ENCODE measurements at places on chromosomes 11 and 22. TPM values are rescaled to one million over a fixed set of nuclear protein-coding genes. Genes with fewer than 3 reads are reported as not detected.

PATZ1 gene
- total RNA-seq: 24.1 TPM

SLC25A22 gene
- 14.7 TPM for total RNA-seq

COPB1 gene
- 170 TPM for total RNA-seq

CHRM1 gene
- total RNA-seq: 14.3 TPM

GPHA2 gene
- total RNA-seq: not detected

MS4A12 gene
- not detected for total RNA-seq

SPDYC gene
- total RNA-seq: not detected

SMARCB1 gene
- total RNA-seq: 25.7 TPM

UBE4A gene
- 58.3 TPM for total RNA-seq

XRCC6 gene
- 259 TPM for total RNA-seq

LARGE2 gene
- total RNA-seq: 0.41 TPM

C11orf65 gene
- 0.41 TPM for total RNA-seq

RAG2 gene
- not detected for total RNA-seq

VEGFB gene
- 17.9 TPM for total RNA-seq

ZNF280B gene
- 4.1 TPM for total RNA-seq

SNRPD3 gene
- 140 TPM for total RNA-seq

GRCh38 chr11:10913075-10913474 lies 55.2 kb upstream of the ZBED5 start:
- DNase-seq: no peak

GRCh38 chr22:45731041-45731797 lies 59.6 kb downstream of the ATXN10 start:
- DNase-seq: no peak

- DNase-seq: no peak
Observed at GRCh38 chr11:17939542-17939941, 73.3 kb downstream of the SERGEF start.

- DNase-seq: no peak
Observed at GRCh38 chr11:18798799-18799469, 7.3 kb upstream of the PTPN5 start.

DNA sequence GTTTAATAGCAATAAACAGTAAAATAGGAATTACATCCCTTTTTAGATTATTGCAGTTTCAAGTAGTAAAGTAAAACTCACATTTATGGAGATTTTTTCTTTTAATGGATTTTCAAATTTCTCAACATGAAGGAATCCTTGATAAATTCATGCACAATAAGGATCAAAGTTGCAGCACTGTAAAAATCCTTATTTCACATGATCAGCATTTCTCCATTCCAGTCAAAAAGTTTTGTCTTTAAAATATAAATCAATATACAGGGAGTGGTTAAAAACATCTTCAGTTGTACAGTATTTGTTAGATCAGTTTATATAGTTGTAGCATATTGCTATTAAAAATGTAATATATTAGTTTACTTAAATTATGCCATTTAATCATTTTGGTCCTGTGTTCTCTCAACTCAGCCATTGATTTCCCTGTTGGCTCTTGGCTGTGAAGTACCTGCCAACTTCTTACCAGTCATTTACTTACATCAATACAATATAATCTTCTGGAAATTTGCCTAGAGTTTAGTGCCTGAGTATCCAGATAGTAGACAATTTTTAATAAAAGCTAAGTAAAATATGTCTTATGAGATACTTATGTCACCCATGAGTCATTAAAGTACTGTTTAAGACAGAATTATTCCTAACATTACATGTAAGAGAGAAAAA lies 12.1 kb downstream of the ELP4 start:
- DNase-seq: no peak

GRCh38 chr11:107042748-107043147 lies 24.5 kb upstream of the GUCY1A2 start:
- no peak for DNase-seq

- DNase-seq: no peak
Observed at GRCh38 chr11:68211546-68211945, 1.6 kb downstream of the KMT5B start.

- DNase-seq: no peak
Observed at GRCh38 chr11:78223320-78223954, 34.7 kb downstream of the USP35 start.

DNA sequence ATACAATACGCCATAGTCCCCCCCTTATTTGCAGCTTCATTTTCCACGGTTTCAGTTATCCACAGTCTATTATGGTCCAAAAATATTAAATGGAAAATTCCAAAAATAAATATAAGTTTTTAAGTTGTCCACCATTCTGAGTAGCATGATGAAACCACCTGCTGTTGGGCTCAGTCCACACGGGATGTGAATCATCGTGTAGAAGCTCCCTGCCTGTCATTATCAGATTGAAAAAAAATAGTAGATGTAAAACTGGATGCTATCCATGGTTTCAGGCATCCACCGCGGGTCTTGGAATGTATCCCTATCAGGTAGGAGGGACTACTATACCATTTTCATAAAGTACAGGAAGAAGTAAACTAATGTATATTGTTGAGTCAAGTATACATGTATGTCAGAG lies 127.4 kb downstream of the TTC17 start:
- no peak for DNase-seq

GRCh38 chr11:20259506-20259905 lies 99.2 kb upstream of the DBX1 start:
- no peak for DNase-seq

- no peak for DNase-seq
Observed at GRCh38 chr11:2260491-2261364, 9.7 kb downstream of the ASCL2 start.

DNA sequence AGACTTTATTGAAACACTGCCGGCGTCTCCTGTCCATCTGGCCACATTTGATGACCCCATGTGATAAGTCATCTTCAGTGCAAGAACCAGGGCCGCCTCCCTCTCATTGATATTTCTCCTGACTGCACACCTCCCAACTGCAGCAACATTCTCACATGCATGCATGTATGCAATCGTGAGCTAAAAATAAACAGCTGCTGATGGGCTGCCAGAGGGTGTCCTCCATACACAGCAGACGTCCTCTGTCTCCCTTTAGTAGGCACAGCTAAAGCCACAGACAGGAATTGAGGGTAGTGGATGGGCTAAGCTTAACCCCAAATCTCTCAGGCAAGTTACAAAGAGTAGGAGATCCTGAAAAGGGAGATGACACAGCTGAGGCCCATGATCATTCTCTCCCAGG lies 106.7 kb upstream of the HSD17B12 start:
- no peak for DNase-seq

DNA sequence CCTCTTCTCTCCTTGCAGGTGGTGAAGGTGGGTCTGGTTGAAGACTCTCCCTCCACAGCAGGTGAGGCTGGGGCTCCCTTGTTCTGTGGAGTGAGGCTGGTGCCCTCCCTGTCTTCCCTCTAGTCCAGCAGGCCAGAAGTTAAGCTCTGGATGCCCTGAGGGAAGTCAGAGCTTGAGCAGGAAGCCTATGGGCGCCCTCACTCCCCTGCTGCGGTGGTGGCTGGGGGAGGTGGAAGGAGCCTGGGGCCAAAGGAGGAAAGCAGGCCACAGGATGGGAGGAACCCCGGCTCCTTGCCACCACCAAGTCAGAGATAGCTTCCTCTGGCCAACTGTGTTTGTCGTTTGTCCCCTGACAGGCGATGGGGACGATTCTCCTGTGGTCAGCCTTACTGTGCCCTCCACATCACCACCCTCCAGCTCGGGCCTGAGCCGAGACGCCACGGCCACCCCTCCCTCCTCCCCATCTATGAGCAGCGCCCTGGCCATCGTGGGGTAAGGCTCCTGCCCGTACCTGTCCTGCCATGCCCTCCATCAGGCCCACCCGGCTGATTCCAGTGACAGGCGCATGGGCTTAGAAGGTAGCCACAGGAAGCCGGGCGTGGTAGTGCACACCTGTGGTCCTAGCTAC lies 29.5 kb upstream of the RAB1B start:
- DNase-seq: no peak

- no peak for DNase-seq
Observed at GRCh38 chr11:117457031-117457785, 129.6 kb downstream of the CEP164 start.

GRCh38 chr11:3245071-3245470 lies 12.9 kb upstream of the MRGPRE start:
- DNase-seq: no peak

- no peak for DNase-seq
Observed at GRCh38 chr22:43850529-43850928, 11.8 kb downstream of the SULT4A1 start.

DNA sequence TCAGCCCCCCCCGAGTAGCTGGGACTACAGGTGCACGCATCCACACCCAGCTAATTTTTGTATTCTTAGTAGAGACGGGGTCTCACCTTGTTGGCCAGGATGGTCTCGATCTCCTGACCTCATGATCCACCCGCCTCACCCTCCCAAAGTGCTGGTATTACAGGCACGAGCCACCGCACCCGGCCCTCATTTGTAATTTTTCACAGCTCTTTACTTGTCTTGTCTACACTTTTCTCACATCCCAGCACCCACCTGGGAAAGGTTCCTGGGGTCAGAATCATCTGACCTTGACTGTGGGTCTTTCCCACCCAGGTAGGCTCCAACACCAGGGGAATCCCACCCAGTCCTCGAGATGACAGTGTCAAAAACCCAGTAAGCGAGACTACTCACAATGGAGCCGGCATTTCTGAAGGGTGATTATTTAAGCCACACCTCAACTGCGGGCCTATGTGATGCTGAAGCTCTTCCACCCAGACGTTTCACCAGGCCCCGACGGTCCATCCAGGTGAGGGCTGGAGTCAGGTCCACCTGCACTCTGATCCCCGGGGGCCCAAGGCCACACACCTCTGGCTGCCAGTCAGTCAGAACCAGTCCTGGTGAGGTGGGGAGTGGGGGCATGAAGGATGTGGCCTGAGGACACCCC lies 23.4 kb downstream of the CELSR1 start:
- DNase-seq: no peak

DNA sequence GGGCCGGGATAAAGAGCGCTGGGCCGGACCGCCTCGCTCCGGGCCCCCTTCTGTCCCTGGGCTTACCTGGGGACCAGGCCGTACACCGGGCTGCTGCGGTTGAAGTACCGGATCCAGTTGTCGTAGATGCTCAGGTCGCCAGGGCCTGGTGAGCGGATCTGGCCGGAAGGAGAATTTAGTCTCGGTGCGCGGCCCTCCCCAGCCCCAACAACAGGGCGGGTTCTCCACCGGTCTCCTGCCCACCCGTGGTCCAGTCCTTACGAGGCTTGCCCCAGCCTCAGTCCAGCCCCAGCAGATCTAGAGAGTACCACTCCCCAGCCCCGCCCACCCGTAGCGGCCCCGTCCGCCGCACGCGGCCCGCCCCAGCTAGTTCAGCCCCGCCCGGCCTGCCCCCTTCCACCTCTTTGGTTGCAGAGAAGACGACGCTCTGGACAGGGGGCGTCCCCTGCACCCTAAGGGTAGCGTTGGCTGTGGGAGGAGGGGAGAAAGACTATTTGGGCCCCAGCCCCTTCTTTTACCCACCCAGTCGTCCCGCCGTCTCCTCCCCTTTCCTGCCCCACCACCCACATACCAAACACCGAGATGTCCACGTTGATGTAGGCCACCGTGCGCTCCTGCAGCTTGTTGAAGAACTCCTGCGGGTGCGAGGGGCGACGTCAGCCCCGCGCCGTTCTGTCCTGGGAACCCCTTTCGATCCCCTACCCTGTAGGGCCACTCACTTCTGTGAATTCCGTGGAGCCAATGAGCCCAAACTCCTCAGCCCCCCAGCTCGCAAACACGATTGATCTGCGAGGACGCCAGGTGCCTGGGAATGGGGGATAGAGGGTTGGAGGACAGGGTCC lies 6.8 kb downstream of the SAC3D1 start:
- DNase-seq: peak; percentile 31

GRCh38 chr22:35530700-35531099 lies 9.9 kb upstream of the RASD2 start:
- no peak for DNase-seq

GRCh38 chr22:27630754-27631153 lies 170.8 kb downstream of the MN1 start:
- no peak for DNase-seq

- no peak for DNase-seq
Observed at GRCh38 chr11:116519499-116519898, 253.3 kb downstream of the BUD13 start.

- DNase-seq: no peak
Observed at GRCh38 chr11:86355256-86355655, 19.4 kb upstream of the CCDC81 start.

- peak; percentile 22 for DNase-seq
Observed at GRCh38 chr11:112128483-112129121, 35.3 kb downstream of the IL18 start.

GRCh38 chr11:12434325-12434654 lies 56.9 kb downstream of the PARVA start:
- DNase-seq: no peak

DNA sequence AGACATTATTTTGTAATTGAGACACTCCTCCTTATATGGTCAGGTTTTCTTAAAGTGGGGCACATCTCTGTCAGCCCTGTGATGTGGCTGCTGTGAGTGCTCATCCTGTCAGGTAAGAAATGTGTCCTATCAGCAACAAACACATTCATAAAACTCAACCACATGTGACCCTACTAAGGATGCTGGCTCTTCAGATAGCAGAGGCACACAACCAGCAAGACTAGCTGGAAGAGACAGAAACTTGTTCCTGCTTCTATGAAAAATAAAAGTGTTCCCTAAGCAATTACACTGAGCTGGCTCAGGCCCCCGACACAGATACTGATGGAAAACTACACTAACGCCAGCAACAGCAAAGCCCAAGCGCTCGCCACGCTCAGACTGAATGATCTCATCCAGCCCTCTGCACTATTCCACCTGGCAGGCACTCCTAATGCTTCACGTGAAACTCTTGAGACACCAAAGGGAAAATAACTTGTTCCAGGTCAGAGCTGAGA lies 49.8 kb upstream of the CYP2D6 start:
- DNase-seq: no peak

GRCh38 chr11:20126724-20127123 lies 33.6 kb downstream of the DBX1 start:
- DNase-seq: no peak

- no peak for DNase-seq
Observed at GRCh38 chr11:77876045-77876444, 55.1 kb downstream of the AAMDC start.

DNA sequence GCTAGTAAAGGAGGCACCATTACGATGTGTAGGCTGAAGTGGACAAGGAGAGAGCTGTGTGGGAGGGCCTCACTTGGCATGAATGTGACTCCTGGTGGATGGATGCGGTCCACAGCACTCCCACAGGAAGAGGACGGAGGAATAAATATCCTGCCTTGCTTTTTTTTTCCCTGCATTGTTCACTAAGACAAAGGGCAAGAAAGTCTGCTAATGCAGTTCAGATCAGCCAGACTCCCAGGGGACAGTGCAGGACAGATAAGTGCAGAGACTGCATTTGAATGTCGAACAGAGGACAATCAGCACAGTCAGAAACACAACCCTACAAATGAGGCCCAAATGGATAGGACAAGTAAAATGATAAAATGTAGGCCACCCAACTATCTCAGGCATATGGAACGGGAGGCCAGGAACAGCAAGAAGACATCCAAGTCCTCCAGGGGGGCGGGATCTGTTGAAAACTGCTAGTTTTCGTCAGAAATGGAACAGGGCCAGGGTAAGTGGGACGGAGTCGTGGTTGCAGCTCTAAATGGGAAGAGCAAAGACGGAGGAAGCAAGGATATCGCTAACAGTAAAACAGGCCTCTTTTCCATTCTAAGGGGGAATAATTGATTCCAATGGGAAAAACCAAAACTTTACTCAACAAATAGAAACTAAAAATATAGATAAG lies 25.2 kb upstream of the OR8B8 start:
- no peak for DNase-seq

GRCh38 chr22:20180640-20181039 lies 29.8 kb upstream of the CCDC188 start:
- no peak for DNase-seq
